ENCODE measurements at places on chromosomes 16 and 17.

DNA sequence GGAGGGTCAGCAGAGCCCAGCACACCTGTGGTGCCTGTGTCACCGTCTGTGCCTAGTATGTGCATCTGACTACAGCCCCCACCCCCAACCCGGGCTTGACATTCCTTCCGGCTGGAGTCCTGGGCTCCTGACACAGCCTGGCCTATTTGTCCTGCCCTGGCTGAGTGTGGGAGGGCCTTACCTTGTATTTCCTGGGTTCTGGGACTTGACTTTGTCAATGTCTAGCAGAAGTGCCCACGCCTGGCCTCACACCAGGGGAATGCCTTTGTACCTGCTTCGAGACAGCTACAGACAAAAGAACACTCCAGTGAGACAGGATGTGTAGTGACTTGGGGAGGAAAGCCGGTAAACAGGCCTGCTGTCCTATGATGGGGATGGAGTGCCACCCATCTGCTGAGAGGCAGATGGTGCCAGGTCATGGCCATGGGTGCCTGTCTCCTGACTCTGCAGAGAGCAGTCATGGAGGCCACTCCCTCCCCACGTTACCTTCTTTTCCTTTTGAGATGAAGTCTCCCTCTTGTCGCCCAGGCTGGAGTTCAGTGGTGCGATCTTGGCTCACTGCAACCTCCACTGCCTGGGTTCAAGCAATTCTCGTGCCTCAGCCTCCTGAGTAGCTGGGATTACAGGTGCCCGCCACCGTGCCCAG is 42.8 kb downstream of the TNFRSF13B start:
- peak; percentile 89 for DNase-seq

- no peak for DNase-seq
Measured at GRCh38 chr17:74031316-74032090, 172.0 kb upstream of the RPL38 start.

- no peak for DNase-seq
Measured at GRCh38 chr16:4602331-4602730, 12.4 kb downstream of the UBALD1 start.

GRCh38 chr17:44200478-44201155 is 933 bp upstream of the ATXN7L3 start:
- DNase-seq: no peak

GRCh38 chr17:57407287-57408070 is 151.2 kb downstream of the MSI2 start:
- DNase-seq: peak; percentile 83
